ENCODE measurements at places on chromosomes 5 and 9. TPM values are rescaled to one million over a fixed set of nuclear protein-coding genes. Genes with fewer than 3 reads are reported as not detected.

Gene PKN3
- total RNA-seq, result 1.1 TPM

Gene IFNA21
- total RNA-seq, result not detected

Gene FOXI1
- 0.29 TPM for total RNA-seq

Gene MORN5
- not detected for total RNA-seq

Gene SLC27A6
- not detected for total RNA-seq

Gene CXCL14
- total RNA-seq, result not detected

Gene SPINK7
- total RNA-seq, result not detected

Gene NELFB
- 33.4 TPM for total RNA-seq

Gene OR1J2
- not detected for total RNA-seq

Gene ZNF366
- total RNA-seq, result not detected

Gene CD72
- total RNA-seq, result 2.7 TPM

Gene OBP2B
- not detected for total RNA-seq

Gene C5orf58
- not detected for total RNA-seq

Gene TMC1
- total RNA-seq, result not detected

Gene IL13
- 71.3 TPM for total RNA-seq

Gene PCDHA10
- total RNA-seq, result not detected

Gene SWI5
- total RNA-seq, result 17.4 TPM

Gene RABGAP1
- total RNA-seq, result 33.9 TPM

Gene UBQLN1
- total RNA-seq, result 111 TPM

Gene ARID3C
- total RNA-seq, result not detected

Gene ENHO
- 1.9 TPM for total RNA-seq

Gene PCDHB9
- total RNA-seq, result not detected

Gene FOCAD
- total RNA-seq, result 12.8 TPM

Gene ZNF618
- total RNA-seq, result 1.1 TPM

Gene OTULINL
- total RNA-seq, result 44.7 TPM

Gene ADRB2
- total RNA-seq, result 1.3 TPM

Gene IL9
- not detected for total RNA-seq

Gene ORM2
- total RNA-seq, result not detected

Gene AK8
- total RNA-seq, result not detected

Gene GDNF
- total RNA-seq, result not detected

Gene GRM6
- not detected for total RNA-seq

Gene PFN3
- not detected for total RNA-seq

Gene ENTPD8
- total RNA-seq, result not detected

Gene URM1
- total RNA-seq, result 38.7 TPM

Gene ADAMTSL1
- not detected for total RNA-seq

Gene KCTD16
- not detected for total RNA-seq

Gene ZFR
- 59.3 TPM for total RNA-seq

Gene SCAI
- total RNA-seq, result 23.9 TPM

Gene CD14
- 10.1 TPM for total RNA-seq
